ENCODE measurements at places on chromosomes 13 and 19.
A peak's percentile ranks its signal among the peaks of the same experiment; 100 is the strongest.

- peak; percentile 44 for DNase-seq
These were observed 50.0 kb upstream of the RGCC start for GRCh38 chr13:41407380-41407779.

- peak; percentile 34 for DNase-seq
These were observed 355.8 kb upstream of the HTR2A start for GRCh38 chr13:47252627-47253026.

- DNase-seq = no peak
These were observed 1115.5 kb upstream of the SLC10A2 start for GRCh38 chr13:104181526-104182231.

DNA sequence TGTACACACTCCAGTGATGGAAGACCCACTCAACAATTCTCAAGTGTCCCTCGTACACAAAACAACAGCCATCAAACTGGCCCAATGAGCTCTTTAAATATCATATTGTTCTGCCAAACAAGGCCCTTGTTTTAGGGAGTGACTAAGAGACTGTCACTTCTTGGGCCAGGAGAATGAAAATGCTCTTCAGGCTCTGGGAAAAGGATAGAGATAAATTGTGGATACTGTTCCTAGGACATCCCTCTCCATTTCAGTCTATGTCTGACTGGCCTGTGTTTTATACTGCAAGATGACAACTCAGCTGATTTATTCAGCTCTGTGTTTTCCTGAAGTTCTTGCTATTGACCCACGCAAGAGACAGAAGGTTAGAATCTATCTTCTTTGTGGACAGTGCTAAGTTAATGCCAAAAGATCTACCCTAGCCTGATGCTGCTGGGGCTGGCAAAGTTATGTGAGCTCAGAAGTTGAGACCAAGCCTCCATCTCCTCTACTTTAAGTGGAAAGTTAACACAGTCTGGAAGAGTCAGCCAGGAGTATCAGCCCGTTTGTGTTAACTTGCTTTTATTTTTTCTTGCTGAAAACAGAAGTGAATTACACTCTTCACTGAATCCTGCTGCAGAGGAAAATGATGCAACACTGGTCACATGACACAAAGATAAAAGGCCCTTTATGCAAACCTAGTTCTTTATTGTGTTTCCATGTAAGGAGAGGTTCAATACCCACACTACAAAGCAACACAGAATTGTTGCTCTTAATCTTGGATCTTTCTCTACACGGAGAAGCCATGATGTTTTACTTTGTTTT, 14.6 kb downstream of the FRY start:
- DNase-seq = peak; percentile 32

- DNase-seq = no peak
These were observed 15.1 kb downstream of the SMG9 start for GRCh38 chr19:43739439-43740235.

DNA sequence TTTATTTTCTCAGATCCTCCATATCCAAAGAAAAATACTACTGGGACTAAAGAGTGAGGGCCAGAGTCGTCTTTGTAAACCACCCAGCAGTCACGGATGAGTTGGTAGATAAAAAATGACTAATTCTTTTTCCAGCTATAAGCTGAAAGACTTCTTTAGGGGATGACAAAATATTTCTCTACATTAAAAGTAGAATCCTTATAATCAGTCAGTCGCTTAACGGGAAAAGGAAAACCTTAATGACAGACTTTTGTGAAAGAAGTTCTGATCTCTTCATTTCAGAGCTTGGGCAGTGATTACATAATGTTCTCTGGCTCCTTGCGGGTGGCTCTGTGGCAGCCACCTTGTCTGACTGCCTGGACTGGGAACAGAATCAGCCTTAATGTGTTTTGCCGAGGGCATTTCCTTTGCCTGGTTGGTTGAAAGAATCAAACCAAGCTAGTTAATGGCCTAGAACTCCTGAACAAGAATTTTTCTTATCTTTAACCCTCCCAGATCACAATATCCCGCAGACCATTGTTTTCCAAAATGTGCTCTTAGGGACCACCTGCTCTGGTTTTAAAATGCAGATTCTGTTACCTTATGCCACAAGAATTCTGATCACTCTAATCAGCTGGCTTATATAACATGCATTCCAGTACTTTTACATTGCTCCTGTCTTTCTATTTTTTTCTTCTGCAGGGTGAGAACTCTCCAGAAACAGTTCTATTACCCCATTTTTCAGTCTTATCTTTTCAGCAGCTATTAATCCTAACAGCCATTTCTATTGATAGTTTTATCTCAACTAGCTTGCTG, 2.5 kb downstream of the ITM2B start:
- DNase-seq = no peak

DNA sequence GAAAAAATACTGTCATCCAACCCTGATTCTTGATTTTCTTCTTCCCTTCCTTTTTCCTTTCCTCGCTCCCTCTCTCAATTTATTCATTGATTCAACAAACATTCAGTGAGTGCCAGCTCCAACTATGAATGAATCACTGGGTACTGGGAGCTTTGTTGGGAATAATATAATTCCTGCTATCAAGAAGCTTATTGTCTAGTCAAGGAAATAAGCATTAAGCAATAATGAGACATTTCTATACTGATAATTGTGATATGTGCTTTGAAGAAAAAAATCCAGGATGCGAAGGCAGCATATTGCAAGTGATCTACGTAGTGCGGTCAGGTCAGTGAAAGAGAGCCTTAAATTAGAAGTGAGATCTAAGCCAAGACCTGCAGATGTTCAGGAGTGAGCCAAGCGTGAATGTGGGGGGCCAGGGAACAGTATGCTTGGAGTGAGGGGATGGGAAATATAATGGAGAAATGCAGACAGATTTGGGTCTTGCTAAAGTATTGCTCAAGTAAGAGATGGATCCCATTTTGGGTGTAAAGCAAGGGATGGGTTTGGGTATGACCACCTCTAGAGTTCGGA, 253.5 kb downstream of the LHFPL6 start:
- DNase-seq = no peak

DNA sequence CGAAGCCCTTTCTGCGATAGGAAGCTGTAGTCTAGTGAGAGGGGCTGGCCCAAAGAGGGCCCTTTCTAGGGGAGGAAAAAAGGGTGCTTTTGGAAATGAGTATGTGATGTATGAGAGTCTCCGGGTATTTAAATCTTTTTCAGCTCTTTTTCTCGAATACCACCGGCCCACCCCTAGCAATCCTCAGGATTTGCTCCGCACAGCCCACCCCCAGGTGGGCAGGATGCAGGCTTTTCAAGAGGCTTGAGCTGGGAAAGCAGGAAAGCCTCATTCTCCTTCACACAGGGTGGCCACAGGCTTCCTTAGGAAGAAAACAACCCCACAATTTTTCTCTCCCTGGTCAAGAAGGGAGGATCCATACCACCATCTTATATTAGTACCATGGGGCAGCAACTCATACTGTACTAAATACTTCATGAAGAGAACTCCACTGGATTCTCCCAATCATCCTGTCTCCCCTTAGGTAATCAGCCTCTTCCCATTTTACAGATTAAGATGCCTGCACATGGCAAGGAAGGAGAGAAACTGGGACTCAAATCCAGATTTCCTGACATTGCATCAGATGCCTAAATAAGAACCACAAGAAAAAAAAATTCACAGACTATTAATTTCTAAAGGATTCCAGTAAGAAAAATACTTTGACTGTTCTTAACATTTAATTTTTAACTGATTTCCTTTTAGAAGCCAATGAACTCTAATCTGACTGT, 84.4 kb downstream of the STK24 start:
- peak; percentile 79 for DNase-seq

- no peak for DNase-seq
These were observed 17.0 kb upstream of the ZNF460 start for GRCh38 chr19:57263244-57263741.

GRCh38 chr19:41940731-41941409, 12.6 kb upstream of the ERFL start:
- no peak for DNase-seq

GRCh38 chr13:104715111-104715510, 1648.9 kb upstream of the SLC10A2 start:
- DNase-seq = no peak

GRCh38 chr19:57099199-57099661, 20.6 kb upstream of the USP29 start:
- DNase-seq = peak; percentile 5

GRCh38 chr13:32624441-32624840, 38.2 kb downstream of the PDS5B start:
- peak; percentile 6 for DNase-seq

DNA sequence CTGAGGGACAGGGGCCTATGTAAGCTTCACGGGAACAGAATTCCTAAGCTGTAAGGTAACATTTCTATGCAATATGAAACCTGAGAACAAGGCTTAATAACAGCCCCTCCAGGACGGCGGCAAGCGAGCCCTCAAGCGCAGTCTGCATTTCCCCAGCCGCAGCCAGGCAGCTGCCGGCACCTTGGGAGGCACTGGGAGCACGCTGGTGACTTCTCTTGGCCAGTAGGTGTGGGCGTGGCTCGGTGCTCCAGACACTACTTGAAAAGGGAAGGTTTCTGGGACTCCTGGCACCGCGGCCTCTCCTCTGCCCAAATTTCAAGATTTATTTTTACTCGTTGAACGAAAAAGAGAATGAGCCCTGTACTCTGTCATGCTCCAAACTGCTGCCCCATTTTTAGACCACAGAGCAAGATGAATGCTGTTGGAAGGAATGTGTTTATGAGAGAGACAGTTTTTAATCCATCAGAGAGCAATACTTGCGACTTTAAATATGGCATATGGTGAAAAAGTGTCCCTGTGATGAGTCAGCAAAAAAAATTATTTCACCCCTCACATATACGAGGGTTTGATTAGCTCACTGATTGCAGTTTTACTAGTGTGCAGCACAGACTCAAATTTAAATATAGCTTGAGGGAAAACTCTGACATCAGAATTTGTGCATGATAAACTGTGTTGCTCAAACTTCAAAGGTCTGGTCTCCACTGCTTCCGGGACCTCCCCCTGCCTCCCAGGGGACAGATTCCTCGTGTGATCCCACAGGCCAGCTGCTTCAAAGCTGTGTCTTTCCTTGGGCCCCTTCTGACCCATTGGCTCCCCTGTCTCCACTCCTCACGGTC, 81.2 kb downstream of the COL4A2 start:
- peak; percentile 91 for DNase-seq

DNA sequence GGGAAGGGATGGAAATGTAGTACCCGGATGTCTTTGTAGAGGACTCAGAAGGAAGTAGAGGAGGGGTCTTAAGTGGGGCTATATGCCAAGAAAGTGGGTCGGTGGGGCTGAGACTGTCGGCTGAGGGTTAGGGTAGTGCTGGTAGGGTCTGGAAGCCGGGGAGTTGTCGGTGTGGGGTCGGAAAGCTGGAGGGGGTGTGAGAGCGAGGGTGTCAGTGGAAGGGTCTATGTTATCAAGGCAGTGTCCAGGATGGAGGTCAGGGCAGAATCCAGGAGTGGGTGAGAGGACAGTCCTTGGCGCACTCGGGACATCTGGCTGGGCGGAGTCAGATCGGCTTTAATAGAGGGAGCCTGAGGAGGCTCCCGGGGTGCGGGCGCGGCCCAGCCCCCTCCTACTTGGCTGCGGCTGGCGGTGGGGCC, 1.7 kb downstream of the HSPB6 start:
- DNase-seq = no peak

GRCh38 chr13:21053231-21053630, 8.2 kb downstream of the LATS2 start:
- DNase-seq = no peak

GRCh38 chr13:28753208-28753892, 34.6 kb upstream of the SLC46A3 start:
- peak; percentile 95 for DNase-seq

DNA sequence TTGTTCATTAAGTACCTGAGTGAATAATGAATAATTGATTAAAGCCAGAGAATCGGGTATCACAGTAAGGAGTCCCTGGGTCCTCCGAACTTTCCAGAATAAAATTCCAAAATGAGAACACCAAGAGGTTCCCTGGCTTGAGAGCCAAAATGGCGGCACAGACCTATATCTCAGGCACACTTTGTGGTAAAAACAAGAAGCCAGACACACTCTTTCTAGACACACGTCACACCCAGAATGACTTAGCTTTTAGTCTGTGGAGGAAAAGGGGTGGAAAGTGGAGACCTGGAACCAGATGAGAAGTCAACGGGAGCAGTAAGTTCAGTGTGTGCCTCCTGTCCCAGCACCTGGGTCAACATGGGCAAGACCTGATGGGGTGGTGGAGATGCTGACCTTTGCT, 8.4 kb downstream of the ARL11 start:
- no peak for DNase-seq

All from fibroblast of upper back skin (primary cell).